CD4-positive, alpha-beta T cell treated with Interferon gamma for 1 hour (primary cell): ENCODE measurements at places on chromosomes 13 and 19.

DNA sequence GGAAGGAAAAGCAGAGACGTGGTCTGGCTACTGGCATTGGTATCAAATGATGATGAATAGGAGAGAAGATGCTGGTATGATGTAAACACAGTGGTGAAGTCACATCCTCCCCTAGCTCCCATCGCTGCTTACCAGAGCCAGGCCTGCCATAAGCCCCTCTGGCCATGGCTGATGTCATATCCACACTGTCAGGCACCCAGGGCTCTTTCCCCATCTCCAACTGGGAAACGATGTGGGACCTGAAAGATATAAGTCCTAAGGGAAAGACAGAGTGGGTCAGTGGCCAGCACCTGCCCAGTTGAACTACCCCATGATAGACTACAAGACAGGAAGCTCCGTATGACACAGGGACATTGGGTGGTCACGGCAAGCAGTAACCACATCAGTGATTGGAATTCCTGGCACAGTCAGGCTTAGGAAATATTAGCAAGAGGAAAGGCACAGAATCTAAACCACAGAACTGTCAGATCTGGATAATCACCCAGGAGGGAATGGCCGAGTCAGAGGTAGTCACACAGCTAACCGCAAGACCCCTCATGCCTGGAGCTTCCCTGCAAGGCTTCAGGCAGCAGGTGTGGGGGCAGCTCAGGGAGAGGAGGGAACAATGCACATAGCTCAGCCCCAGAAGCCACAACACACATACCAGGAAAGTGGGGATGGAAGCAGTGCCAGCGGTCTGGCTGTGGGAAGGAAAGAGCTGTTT, 3.8 kb downstream of the ZNF792 start:
- no peak for DNase-seq

DNA sequence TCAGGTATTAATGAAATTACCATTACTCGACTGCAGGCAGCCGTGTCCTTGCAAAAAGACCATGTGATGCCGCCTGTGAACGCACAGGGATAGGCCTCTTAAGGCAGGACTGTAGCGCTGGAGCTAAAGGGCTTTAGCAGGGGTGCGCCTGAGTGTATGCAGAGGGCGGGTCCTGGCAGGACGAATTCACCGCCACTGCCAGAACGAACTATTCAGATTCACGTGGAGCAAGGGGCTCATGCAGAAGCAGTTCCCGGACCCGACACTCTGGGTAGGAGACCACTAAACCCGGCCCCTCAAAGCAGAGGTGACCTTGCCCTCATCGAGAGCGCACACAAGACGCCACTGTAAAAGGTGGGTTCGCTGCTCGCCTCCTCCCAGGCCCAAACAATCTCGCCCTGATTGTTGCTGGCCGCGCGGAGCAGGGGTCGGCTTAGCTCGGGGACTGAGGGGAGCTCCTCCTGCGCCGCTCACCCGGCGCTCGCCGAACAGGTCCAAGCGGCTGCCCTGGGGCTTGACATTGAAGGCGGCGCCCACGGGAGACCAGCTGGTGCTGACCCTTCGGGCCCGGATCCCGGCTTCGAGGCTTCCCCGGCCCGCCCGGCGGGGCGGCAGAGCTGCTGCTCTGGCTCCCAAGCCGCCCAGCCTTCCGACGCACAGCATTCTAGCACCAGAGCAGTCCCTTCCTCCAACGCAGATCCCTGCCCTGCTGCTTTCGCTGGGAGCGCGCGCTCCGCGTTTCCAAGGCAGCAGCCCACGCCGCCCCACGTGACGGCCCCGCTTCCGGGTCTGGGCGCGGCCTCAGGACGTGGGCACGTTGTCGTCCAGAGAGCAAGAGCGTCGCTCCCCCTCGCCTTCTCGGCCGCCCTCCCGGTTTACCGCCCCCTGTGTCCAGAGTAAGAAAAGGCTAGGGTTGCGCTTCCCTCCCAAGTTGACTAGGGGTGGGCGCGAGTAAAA, at the start of gene MIPEP:
Gene MIPEP, minus strand, starts transcription at position 743 of the 957 bp plus-strand sequence. Its CDS starts 80 bp downstream, at position 663.
- DNase-seq: peak; percentile 85

GRCh38 chr13:112809332-112810315, 119.8 kb downstream of the ATP11A start:
- no peak for DNase-seq

DNA sequence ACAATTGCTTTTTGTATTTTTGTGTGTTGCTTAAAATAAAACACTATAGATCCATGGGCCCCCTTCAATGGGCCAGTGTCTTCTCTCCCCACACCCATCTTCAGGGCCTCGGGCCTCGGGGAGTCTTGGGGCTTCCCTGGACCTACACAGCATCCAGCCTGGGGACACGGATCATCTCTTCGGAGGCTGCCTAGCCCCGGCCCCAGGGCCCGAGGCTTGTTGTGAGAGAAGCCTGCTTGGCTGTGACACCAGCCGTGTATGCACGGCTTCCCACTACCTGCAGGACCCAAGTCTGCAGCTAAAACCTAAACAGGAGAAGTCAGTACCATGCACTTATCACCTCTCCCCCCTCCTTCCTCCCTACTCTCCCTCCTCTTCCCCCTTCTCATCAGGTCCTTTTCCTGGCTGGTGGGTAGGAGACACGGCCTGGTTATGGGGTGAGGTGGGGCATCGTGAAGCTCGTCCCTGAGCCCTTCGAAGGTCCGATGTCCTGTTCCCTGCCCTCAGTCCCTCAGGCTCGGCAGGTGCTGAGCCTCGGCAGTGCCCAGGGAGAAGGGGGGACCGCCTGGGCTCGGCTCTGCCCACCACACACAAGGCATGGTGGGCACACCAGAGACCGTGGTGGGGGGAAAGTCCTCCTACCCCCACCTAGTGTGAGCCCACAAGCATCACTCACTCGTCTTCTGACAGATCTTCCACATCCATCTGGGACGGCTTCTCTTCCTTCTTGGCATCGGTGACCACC, 9.5 kb downstream of the C13orf46 start:
- DNase-seq: no peak

GRCh38 chr13:102310691-102311418, 91.0 kb downstream of the FGF14 start:
- no peak for DNase-seq

DNA sequence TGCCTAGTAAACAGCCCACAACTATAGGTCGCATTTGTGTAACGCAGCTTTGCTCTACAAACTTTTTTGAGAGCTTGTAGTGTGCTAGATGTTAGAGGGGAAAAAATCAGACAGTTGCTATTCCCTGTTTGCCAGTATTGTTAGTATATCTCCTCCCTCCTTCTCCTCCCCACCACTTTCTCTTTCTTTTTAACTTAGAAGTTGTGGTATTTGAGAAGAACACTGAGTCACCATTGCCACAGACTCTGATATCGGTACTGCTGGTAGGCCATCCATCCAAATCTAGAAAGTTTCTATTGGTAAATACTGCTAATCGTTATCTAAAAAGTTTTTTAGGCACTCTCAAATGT, 666 bp downstream of the POMP start:
- DNase-seq: no peak

GRCh38 chr19:12953799-12954611, 3.0 kb downstream of the GADD45GIP1 start:
- DNase-seq: no peak

DNA sequence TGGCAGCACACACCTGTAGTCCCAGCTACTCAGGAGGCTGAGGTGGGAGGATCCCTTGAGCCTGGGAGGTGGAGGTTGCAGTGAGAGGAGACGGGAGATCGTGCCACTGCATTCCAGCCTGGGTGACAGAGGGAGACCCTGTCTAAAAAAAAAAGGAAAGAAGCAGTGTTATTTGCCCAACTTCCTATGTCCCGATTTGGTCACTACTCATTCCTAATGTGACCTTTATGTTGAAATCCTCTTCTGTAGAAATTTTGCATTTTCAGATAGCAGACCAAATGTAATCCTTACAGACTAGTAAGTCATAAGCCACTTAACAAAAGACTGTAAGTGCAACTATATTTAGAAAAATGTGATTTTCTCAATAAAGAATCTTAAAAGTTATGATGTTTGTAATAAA, 18.2 kb upstream of the STK24 start:
- no peak for DNase-seq

DNA sequence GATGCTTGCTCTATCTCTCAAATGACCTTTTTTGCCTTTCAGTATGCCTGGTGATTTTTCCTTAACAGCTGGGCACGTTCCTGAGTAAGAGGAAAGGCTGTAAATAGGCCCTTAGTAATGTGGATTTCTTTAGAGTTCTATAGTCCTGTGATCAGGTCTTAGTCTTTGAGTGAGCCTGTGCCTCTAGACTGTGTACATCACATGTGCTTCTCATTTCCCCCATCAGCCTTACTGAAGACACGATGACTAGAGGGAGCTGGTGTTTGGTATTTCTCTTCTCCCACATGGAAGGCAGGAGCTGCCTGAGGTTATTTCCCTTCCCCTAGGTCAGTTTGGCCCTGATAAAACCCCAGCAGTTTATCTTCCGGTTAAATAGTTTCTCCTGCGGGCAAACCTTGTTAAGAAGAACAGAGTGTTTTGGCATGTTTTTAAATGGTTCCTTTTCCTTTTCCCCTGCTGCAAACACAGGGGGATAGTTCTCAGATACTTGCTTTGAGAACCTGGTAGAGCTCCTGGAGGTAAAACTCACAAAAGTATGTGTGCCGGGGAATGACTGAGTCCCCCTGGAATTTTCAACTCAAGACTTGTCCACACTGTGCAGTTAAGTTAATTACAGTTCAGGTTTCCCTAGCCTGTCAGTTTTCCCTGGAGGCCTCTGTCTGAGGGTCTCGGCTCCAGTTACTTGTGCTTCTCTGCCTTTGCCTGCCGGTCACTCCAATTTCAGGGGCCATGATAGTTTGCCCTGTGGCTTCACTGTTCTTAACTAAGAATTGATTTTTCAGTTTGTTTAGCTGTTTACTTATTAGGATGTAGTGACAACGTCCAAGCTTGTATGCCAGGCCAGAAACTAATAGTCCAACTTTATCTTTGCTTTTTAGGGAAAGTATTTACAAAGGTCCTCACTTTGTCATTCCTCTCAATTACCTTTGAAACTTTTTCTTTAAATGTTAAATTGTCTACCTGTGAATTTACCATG, 94.4 kb downstream of the URI1 start:
- no peak for DNase-seq

DNA sequence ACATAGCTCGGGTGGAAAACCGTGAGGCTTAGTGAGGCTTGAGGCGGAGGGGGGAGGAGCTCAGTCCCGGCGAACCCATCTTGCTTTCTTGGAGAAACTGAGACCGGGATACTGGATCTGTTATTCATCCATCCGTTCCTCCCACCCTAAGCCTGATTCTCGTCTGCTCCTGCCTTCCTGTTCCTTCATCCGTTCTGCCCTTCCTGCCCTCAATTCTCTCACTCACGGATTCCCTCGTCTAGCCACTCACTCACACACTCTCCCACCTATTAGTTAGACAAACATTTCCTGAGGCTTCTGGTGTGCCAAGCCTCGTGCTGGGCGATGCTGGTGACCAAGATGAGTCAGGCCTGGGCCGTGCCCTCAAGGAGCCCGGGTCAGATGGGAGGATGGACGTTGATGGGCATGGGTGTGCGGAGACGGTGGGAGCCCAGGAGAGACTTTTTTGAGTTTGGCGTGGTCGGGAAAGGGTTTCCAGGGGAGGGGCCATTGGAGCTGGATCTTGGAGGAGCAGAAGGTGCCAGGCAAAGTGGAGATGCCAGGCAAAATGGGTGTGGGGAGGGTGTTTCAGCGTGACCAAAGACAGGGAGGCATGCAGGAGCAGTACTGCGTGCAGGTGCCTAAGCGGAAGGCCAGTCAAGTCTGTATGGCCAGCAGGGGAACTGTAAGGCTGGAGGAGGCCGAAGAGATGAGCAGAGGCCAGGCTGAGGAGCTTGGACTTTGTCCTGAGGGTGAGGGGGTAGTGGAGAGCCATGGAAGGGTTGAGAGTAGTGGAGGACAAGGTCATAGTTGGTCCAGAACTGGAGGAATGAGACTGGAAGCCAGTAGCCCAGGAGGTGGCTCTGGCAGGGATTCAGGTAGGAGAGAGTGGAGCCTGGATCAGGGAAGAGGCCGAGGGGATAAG, 7.4 kb upstream of the CNFN start:
- DNase-seq: no peak

DNA sequence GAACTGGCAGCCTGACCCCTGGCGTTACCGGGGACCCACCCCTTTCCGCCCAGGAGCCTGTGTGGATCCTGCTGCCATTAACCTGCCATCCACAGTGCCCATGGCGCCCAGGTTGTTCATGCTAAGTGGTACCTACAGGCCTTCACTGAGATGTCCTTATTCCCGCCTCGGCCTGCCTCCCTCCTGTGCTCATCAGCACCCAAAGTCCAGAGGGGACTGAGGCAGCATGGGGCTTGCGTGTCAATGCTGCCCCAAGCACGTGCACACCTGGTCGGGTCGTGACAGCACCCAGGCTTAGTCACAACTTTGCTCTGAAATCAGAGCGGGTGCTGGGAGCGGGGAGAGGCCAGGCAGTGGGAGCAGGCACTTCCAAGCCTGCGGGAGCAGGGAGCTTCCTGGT, 3.7 kb upstream of the INTS6 start:
- no peak for DNase-seq

DNA sequence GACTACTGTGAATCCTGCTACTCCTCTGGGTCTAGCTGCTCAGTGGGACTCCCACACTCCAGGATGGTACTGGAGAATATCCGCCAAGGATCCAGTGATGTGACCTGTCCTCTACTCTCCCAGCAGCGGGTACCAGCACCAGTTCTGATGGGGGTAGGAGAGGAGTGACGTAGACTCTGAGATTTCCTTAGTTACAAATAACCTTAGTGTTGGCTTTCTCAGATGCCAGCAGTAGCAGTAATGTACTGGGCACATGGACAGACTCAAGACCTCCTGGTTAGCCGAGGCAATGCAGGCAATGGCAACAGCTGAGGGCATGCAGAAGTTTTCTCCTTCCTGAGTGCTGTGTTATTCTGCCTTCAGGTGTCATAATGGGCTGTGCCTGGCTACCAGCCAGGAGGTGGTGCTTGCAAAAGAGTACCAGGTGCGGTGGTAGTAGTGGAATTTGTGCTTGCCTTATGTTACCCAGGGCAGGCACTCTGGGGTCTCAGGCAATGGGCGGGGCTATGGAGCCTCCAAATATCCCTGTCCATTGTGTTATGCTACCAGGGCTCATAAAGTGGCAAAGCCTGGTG, 105.3 kb upstream of the KLF5 start:
- no peak for DNase-seq

DNA sequence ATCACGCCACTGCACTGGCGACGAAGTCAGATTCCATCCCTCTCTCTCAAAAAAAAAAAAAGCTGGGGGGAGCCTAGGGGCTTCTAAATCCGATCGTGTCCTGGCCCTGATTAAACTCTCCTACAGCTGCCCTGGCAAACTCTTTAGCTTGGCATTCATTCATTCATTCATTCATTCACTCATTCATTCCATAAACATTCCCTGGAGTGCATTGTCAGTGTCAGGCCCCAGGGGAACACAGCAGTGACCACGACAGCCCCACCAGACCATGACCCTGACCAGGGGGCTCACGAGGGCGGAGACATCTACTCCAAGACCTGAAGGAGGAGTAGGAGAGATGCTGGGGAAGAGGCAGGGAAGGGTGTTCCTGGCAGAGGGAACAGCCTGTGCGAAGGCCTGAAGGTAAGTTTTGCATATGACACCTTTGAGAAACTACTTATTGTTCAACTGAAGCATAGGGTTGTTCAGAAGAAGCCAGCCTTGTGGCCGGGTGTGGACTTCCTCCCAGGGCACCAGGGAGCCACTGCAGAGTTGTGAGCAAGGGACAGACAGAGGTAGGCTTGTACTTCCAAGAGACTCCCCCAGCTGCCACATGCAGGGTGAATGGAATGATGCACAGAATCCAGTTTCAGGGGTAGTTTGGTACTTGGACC, 24.5 kb downstream of the CEACAM16 start:
- no peak for DNase-seq

GRCh38 chr13:69373747-69374425, 733.7 kb upstream of the ATXN8OS start:
- no peak for DNase-seq
